ENCODE measurements at places on chromosomes 7 and 10.

GRCh38 chr10:101228153-101228965, 904 bp downstream of the LBX1 start:
- no peak for DNase-seq

DNA sequence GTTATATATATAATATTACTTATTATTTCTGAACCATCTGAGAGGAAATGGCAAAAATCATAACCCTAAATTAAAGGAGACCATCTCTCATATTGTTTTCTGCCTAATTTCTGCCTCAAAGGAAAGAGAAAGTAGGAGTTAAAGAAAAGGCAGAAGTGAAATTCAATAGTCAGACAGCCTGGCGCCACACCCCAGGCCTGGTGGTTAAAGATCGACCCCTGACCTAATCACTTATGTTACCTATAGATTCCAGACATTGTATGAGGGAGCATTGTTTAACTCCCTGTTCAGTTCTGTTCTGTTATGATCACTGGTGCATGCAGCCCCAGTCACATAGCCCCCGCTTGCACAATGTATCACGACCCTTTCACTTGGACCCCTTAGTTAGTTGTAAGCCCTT, 24.9 kb upstream of the CHST3 start:
- no peak for DNase-seq

DNA sequence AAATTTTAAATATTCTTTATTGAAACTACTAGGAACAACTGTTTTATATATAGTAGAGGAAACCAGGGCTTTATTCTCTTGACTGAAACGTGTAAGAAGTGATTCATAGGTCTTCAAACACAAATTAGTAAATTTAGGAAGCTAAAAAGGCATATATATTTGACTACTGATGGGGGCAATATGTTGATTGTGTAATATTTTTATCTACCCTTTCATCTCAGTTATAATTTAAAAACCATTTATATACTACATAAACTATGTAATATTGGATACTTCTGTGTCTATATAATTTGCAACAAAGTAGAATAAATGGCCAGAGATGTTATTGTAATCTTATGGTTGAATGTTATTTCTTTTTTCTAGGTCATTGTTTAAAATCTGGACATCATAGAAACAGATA, 269.3 kb upstream of the KAT6B start:
- no peak for DNase-seq

DNA sequence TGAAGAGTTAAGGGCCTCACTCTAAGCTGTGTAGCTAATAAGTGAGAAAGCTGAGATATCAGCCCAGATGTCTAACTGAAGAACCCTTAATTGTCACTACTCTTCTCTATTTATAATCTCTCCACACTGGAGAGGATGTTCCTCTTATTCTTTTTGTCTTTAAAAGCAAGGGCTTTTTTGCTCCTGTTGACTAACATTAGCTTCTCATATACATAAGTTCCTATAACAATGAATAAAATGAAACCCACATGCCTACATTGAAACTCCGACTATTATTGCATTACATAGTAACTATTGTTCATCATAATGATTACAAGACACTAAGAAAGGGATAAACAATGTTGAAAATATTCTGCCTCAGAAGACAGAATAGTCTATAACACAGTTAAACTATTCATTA, 67.1 kb downstream of the GNAT3 start:
- DNase-seq: no peak

DNA sequence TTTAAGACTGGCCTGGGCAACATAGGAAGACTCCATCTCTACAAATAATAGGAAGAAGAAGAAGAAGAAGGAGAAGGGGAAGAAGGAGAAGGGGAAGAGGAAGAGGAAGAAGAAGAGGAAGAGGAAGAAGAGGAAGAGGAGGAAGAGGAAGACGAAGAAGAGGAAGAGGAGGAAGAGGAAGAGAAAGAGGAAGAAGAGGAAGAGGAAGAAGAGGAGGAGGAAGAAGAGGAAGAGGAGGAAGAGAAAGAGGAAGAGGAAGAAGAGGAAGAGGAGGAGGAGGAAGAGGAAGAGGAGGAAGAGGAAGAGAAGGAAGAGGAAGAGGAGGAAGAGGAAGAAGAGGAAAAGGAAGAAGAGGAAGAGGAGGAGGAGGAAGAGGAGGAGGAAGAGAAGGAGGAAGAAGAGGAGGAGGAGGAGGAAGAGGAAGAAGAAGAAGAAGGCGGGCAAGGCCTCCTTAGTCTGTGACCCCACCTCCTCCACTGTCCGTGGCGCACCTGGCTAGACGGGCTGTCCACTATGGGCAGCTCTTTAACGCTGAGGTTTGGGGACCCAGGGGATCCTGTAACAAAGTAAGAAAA, 28.8 kb upstream of the ZFAND2A start:
- DNase-seq: no peak

GRCh38 chr10:35946556-35946955, 304.5 kb upstream of the FZD8 start:
- no peak for DNase-seq

- no peak for DNase-seq
Measured at GRCh38 chr10:24465124-24465874, 256.4 kb downstream of the KIAA1217 start.

- no peak for DNase-seq
Measured at GRCh38 chr7:16657656-16658279, 11.8 kb downstream of the BZW2 start.

DNA sequence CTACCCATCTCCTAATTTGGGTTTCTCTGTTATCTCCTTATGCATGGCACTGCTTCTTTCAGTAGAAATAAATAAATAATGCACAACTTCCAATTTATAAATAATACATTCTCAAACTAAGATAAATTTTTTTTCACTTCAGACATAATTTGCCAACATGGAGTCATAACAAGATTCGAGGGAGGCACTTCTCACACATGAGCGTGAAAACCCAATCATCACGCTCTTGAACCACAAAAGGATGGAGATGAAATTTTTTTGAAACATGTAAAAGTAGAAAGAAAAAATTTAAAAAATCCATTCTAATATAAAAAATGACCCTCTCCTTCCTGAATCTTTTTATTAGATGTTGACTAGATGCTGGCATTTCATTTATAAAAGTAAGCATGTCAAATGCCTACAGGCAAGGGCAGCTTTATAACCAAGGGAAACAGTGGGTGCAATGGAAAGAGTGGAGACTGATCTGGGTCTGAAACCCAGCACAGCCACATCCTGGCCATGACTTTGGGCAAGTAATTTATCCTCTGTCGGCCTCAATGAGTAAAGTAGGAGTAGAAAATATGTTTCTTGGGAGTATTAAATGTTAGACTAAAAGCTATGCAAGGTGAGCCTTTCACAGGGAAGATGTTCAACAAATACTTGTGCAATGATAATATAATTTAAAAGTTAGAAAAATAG, 185.0 kb downstream of the STK31 start:
- no peak for DNase-seq

Measured in NCI-H345 (cell line).